ENCODE measurements at places on chromosomes 13 and 19.

DNA sequence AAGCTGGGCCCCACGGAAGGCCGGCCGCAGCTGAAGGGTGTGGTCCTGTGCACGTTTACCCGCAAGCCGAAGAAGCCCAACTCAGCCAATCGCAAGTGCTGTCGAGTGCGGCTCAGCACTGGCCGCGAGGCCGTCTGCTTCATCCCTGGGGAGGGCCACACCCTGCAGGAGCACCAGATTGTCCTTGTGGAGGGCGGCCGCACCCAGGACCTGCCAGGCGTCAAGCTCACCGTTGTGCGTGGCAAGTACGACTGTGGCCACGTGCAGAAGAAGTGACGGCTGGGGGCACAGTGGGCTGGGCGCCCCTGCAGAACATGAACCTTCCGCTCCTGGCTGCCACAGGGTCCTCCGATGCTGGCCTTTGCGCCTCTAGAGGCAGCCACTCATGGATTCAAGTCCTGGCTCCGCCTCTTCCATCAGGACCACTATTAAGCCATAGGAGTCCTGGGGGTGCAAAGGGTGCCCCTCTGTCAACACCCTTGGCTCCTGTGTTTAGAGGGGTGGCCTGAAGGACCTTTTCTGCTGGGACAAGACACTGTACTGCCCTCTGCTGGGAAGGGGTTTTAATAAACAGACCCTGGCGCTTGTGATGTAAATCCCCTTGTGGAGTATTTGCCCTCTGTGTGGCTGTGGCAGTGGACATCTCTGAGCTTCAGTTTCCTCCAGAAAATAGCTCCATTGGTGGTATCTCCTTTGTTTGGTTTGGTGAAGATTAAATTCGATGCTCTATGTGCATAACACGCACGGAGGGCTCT, 1.9 kb downstream of the MRPS12 start:
- DNase-seq: peak; percentile 37

GRCh38 chr19:15154002-15154612, 46.7 kb downstream of the NOTCH3 start:
- no peak for DNase-seq

DNA sequence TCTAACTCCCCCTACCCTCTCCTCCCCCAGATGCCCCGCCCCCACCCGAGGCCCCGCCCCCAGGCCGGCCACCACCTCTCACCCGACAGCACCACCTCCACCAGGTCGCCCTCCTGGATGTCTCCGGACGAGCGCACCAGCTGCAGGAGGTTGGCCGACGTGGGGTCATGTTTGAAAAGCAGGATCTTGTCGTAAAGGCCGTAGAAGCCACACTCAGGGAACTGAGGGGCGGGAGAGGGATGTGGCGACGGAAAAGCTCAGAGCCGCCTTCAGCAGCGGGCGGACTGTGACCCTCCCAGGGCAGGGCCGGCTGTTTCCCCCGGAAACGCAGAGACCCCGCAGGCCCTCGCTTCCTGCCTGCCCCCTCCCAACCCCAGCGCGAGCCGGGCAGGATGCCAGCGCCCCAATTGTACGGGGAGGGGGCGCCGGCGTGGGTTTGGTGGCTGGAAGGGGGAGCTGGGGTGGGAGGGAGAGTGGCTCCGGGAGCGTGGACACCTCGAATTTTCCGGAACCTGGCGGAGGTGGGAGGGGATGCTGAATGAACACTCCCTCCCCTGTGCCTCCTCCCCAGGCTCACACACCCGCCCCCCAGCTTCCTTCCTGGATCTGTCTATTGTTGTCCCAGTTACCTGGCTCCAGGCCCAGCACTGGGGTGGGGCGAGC, 3.0 kb downstream of the PRKD2 start:
- peak; percentile 77 for DNase-seq

- no peak for DNase-seq
Observed at GRCh38 chr19:4035018-4035566, 27.6 kb downstream of the PIAS4 start.

DNA sequence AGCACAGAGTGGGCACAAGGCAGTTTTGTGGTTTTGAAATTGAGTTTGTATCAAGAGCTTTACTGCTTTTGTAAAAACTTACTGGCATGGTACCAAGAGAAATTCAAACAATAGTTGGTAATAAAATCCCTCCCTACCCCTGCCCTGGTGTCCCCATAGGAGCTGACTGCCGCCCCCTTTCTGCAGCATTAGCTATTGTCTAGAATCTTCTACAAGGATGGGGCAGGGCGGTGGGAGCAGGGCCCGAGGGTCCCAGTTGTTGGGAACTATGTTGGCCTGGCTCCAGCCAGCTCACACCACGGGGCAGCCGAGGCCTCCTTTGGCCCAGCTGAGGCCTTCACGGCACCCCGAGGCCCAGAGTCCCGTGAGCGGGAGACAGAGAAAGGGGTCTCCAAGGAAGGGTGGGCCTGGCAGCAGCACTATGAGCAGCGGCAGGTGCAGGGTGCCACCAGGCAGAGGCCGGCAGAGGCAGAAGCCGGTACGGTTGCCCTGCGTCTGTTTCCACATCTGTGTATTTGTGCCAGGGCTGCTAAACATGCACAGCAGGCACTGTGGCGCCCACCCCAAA, 57.9 kb downstream of the KDM4B start:
- DNase-seq: no peak

- no peak for DNase-seq
Observed at GRCh38 chr13:30608364-30608763, 9.4 kb upstream of the USPL1 start.

DNA sequence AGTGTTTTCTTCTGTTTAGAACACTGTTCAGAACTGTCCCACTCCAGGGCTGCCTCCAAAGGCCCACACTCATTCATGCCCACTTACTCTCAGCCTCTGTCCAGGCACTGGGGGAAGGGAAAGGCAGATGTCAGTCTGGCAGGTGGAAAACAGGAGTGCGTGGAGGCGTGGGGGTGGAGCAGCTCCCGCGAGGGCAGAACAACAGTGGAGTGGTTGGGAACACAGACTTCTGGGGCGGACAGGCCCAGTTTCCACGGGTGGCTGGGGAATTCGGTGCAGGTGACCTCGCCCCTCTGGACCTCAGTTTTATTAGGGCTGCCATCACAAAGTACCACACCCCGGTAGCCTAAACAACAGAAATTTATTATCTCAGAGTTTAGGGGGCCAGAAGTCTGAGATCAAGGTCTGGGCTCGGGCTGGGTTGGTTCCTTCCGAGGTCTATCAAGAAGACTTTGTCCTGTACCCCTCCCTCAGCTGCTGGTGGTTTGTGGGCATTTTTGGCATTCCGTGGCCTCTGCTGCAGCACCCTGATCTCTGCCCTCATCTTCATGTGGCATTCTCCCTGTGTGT, 59.7 kb downstream of the SIPA1L3 start:
- DNase-seq: no peak

DNA sequence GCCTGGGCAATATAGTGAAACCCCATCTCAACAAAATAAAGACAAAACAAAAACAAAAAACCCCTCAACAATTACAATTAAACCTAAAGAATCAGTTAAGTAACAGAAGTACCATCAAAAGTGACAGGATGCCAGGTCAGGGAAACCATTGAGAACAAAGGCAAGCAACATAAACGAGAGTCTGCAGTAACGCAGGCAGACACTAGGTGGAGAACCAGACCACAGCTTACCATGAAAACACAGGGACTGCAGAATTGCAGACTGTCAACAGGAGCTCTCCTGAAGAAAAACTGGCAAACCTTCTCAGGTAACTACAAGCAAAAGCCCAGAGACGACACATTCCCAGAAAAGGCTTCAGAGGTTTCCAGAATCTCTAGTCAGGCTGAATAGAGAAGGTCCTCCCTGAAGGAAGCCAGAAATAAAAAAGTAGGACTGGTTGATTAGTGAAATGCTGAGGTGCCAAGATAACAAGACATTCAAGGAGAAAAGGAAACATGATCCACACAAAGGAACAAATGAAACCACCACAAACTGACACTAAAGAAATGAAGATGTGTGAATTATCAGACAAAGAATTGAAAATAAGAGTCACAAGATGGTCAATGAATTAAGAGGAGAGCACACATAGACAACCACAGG, 2.2 kb upstream of the ZNF665 start:
- DNase-seq: peak; percentile 76

DNA sequence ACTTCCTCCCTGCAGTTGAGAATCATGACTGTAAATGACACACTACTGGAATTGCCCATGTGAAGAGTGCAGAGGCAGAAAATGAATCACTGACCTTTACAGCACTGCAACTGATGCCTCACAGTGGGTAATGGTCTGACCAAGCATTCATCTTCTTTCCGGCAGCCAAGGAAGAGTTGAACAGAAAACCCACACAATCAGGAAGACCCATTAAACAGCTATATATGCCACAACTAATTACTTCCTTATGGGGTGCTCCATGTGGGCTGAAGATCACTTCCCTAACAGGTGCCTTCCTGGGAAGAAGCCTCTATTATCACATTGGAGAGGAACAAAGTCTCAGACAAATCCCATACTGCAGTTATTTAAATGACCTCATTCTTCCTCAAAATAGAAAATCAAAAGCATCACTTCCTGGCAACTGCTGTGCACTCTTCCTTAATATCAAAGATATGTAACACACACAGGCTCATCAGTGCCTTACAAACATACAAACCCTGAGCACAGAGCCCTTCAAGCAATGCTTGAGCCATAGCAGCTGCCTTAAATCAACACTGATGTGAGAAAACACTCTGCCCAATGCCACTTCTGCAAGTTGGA, 45.8 kb downstream of the RUBCNL start:
- no peak for DNase-seq

DNA sequence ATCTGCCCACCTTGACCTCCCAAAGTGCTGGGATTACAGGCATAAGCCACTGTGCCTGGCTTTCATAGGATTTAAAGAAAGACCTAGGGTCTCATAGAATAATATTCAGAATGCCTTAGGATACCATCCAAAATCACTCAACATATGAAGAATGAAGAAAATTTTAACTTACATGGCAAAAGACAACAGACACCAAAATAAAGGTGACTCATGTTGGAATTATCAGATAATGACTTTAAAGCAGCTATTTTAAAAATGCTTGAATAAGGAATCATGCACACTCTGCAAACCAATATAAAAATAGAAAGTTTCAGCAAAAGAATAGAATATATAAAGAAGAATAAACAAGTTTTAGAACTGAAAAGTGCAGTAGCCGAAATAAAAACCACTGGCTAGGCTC, 29.3 kb downstream of the ZNF566 start:
- no peak for DNase-seq

GRCh38 chr19:19871932-19872331, 6.2 kb downstream of the ZNF253 start:
- DNase-seq: no peak

DNA sequence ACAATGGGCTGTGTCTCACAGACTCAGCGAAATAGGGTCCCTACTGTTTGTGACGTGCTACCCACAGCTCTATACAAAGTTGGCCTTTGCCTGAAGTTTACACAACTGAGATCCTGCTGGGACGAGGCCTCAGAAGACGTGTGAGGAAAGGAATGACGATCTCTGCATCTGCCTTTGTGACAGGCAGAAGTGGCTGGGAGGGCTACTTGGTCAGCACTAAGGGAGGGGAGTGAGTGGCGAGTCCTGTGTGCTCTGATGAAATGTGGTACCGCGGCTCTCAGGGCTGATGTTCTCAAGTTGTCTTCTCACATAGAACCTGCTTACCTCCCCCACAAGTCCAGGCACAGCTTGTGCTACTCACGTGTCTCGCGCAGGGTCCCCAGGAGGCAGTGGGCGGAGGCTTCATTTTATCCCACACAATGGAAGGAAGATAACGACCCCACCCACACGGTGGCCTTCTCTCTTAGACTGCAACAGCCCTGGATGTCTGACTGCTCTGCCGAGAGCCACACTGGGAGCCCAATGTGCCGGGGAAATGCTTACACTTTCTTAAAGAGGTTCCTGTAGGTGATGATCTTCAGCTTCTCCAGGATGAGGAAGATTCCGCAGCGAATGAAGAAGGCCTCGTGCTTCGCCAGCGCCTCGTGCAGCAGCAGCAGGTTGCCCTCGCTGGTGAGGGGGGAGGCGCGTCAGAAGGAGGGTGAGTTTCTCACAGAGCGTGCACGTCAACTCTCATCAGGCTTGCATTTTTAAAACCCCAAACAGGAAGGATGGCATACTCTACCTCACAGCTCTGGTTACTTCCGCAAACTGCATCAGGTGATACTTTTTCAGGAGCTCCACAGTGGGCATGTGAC, 21.2 kb downstream of the PROZ start:
- DNase-seq: peak; percentile 52

DNA sequence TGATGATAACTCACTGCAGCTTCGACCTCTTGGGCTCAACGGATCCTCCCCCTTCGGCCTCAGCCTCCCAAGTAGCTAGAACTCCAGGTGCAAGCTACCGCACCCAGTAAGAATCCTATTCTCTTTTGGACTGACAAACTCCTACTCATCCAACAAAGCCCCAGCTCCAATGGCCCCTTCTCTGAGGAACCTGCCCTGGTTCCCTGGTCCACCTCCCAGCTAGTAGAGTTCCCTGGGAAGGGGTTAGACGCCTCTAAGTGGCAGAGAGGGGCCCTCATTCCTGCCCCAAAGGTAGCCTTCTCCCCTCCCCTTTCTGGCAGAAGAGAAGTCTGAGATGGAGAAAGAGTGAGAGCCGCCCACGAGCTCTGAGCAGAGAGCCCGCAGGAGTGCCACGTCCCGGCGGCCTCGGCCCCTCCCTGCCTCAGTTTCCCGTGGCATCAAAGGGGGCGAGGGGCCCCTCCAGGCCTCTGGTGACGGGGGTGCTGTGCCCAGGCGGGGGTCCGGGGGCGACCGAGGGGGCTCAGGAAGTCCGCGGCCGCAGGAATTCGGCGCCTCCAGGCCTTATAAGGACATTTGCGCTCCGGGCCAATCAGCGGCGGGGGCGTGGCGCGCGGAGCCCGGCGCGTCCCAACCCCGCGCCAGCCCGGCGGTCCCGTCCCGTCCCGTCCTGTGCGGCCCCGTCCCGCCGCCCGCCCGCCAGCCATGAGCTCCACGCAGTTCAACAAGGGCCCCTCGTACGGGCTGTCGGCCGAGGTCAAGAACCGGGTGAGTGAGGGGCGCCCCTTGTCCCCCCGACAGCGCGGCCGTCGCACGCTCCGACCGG, at the start of gene CNN2:
TSS of gene CNN2 (plus strand) at position 649 of the 823 bp plus-strand sequence. CDS start at position 703, 54 bp downstream.
- peak; percentile 60 for DNase-seq

DNA sequence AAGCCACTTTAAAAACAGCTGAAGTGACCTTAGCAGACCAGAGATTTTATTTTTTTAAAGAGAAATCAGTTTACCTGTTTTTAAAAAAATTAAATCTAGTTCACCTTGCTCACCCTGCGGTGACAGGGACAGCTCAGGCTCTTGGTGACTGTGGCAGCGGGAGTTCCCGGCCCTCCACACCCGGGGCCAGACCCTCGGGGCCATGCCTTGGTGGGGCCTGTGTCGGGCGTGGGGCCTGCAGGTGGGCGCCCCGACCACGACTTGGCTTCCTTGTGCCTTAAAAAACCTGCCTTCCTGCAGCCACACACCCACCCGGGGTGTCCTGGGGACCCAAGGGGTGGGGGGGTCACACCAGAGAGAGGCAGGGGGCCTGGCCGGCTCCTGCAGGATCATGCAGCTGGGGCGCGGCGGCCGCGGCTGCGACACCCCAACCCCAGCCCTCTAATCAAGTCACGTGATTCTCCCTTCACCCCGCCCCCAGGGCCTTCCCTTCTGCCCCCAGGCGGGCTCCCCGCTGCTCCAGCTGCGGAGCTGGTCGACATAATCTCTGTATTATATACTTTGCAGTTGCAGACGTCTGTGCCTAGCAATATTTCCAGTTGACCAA, 10.8 kb downstream of the PLPPR3 start:
- DNase-seq: no peak
